ENCODE measurements at places on chromosomes 4 and X.

DNA sequence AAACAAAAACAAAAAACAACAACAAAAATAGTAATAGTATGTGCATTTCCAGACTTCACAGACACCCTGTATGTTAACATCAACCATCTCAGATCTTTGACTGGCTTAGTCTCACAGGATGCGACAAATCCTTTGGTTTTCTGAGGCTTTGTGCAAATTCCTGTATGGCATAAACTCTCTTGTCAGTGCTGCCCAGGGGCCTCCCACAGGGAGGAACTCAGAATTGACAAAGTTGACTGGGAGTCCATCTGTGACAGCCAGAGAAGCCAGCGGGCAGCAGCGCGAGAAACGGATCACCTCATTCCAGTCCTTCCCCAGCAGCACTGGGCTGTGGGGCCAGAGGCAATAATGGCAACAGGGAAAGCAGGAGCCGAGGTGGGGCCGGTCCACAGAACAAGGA is 19.1 kb upstream of the DDX3X start:
- DNase-seq: no peak

- no peak for DNase-seq
These were observed 182.8 kb upstream of the MAP3K15 start for GRCh38 chrX:19698122-19698521.

DNA sequence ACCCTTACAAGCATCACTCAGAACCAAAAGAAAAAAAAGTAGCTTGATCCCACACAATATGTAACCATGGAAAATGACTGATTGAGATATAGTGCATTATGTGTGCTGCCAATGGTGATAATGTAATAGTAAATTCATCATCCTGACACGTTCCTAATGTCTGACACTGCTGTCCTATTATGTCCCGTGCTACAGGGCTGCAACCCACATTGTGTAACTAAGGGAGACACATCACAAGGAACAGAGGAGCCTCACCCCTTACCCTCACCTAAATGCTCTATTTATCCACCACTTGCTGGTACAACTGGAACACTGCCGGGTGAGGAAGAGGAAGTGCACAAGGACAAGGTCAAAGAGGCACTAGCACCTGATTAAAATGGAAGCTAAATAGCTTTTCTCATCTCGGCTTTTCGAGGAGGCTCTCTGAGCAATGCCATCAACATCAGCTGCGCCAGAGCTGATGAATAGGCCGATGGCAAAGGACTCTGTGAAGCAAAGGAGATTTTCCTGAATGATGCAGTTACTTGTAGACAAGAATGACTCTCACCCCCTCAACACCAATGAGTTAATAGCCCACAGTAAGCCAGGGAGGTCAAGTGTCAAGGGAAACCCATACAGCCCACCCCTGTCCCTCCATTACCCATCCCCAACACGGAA is 181.6 kb downstream of the HNRNPD start:
- no peak for DNase-seq

DNA sequence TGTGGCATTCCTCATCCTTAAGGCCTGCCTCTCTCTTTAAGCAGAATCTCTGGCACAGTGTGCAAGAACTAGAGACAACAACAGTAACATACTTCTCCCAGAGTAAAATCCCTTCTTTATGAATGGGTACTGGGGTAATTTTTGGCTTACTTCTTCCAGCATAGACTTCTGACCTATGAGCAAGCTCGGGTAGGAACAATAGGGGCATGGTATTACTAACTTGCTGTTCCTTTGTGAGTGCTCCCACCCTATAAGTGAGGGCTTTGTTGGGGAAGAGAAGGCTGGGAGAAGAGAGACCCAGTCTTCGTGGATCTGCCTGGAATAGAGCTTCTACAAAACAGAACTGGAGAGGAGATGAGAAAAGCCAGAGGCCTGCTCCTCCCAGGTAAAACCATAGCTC is 30.2 kb downstream of the CLDN2 start:
- no peak for DNase-seq

DNA sequence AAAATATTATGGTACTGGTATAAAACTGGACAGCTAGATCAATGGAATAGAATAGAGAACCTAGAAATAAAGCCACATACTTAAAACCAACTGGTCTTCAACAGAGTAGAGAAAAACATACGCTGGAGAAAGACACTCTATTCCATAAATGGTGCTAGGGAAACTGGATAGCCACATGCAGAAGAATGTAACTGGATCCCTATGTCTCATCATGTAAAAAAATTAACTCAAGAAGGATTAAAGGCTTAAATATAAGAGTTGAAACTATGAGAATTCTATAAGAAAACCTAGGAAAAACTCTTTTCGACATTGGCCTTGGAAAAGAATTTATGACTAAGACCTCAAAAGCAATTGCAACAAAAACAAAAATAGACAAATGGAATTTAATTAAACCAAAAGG is 114.6 kb downstream of the PCDH18 start:
- DNase-seq: no peak

DNA sequence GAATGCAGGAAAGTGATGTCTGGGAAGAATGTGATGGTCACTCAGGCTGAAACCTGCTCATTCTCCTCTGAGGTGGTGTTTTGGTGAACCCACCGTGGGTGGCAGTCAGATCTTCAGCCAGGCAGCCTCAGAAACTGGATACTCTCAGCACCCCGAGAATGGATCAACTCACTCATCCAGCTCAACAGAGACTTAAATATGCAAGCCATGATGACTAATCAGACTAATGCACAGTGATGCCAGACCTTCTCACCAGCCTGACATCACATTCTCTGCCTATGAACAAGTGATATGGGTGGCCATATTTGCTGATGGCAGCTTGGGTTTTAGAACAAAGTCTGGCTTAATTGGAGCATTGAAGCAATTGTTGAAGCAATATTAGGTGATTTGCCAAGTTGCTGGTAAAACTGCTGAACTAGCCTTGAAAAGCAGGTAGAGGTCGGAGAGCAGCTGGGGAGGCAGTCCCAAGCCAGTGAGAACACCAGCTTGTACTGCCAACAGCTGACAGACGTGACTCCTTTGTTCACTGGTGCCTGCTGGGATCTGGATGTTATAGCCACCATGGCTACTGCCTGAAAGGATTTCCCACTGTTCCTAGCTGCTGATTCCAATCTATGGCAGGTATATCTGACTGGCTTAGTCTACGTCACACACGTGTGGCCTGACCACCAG is 608.1 kb downstream of the MID1IP1 start:
- no peak for DNase-seq

GRCh38 chrX:134661295-134661694 is 3.0 kb upstream of the PLAC1 start:
- no peak for DNase-seq

DNA sequence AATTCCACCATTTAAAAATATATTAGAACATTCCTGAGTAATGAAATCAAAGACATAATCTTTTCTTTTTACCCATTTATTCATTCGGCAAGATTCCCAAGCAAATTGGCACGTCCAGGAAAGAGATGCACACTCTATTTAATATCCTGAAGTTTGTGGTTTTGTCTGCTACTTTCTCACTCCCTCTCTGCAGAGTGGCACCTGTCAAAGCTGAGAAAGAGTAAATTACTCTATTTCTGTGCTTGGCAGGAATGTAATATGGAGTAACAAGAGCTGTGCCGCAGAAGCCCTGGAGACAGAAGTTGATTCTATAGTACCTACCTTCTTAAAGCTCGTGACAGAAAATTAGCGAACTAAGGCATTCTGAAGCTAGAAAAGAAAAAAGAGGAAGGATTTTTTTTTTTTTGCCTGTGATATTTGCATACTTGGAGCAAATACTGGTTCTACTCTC is 5.5 kb downstream of the GSTCD start:
- DNase-seq: no peak

DNA sequence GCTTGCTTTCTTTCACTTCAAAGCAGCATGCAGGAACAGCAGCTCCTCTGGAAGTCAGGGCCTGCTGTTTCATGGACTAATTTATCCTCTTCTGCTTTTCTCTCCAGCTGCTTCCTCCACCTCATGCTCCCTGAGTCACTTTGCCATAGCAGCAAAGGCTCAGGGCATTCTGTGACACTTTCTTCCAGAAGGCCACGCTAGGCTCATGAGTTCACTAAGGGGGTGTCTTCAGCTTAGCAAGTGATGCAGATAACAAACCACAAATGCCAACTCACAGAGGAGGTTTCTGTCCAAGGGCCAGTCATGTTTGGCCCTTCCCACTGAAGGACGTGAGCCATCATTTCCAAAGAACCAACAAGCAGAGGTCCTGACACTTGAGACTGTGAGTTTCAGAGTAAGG is 200.2 kb downstream of the ADGRA3 start:
- DNase-seq: no peak

GRCh38 chr4:54076673-54077072 is 12.3 kb upstream of the CHIC2 start:
- DNase-seq: no peak

- DNase-seq: no peak
These were observed 43.6 kb upstream of the KIT start for GRCh38 chr4:54614149-54614548.

- peak; percentile 82 for DNase-seq
These were observed at the start of gene GASK1B for GRCh38 chr4:158172261-158173258. Gene GASK1B, minus strand, starts transcription at chr4:158173025. Its CDS starts 1,650 bp downstream, at chr4:158171375.

DNA sequence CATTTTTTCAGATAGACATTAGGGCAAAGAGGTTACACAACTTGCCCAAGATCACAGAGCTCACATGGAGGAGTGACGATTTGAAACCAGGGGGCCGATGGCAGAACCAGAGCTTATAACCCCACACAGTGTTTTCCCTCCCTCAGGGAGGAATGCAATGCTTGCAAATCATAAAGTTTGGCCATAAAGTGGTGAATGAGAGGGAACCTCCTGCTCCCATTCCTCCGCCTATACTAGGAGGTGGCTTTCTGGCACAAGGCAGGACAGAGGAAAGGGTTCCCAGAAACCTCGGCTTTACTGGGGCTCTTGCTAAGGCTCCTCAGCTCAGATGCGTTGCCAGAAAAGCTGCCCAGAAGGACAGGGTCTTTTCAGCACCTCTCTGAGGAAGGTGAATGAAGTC is 19.3 kb downstream of the TMEM154 start:
- DNase-seq: no peak

- DNase-seq: no peak
These were observed 23.8 kb downstream of the PPP2R2C start for GRCh38 chr4:6448476-6449170.

GRCh38 chrX:155896512-155896911 is 15.4 kb downstream of the VAMP7 start:
- DNase-seq: no peak

DNA sequence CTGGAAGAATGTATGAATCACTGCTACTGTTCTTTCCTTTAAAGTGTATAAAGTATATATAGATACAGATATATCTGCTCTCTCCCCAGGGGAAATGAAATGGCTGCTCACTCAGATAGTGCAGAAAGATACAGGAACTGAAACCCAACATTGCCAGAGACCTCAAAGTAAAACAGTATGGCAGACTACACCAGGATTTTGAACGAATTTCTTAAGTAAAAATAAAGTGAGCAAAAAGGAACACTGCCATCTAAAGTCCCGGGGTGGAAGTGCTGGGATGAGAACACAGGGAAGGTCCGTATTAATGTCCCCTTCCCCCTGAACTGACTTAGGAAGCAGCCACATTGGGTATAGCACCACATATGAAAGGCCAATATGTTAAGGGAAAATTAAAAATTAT is 93.4 kb downstream of the TMA16 start:
- no peak for DNase-seq

- DNase-seq: no peak
These were observed 52.8 kb downstream of the LRBA start for GRCh38 chr4:150962245-150962644.

GRCh38 chr4:89609756-89610155 is 227.2 kb downstream of the SNCA start:
- no peak for DNase-seq

GRCh38 chr4:24604558-24605214 is 20.3 kb upstream of the DHX15 start:
- DNase-seq: no peak

DNA sequence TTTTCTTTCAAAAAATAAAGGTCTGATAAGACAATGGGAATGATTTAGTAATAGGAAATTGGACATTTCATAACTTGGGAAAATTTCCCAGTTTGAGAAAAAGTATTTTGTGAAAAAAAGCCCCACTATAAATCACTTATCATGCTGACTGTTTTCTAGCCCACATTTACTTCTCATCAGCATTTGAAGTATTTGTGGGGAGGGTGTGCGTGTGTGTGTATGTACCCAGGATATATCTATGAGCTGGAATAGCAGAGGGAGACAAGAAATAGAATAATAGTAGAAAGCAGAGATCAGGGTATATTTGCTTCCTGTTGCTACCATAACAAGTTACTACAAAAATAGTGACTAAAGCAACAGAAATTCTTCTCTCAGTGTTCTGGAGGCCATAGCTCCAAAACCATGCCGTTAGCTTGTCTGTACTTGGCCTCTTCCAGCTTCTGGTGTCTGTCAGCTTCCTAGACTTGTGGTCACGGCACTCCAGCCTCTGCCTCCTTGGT is 139.8 kb downstream of the PTTG2 start:
- no peak for DNase-seq

DNA sequence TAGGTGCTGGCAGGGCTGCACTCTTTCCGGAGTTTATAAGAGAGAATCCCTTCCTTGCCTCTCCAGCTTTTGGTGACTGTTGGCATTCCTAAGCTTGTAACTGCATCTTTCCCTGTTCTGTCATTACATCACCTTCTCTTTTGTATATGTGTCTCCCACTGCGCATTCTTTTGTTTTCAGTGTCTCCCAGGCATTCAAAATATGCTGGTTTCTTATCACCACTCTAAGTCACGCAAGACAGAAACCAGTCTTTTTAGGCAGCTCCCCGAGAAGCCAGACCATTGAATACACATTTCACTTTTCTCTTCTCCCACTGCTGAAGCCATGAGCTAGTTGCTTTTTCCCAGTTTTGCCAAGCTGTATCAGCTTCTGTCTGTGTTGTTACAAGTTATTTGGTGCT is 71.0 kb downstream of the LAS1L start:
- no peak for DNase-seq

DNA sequence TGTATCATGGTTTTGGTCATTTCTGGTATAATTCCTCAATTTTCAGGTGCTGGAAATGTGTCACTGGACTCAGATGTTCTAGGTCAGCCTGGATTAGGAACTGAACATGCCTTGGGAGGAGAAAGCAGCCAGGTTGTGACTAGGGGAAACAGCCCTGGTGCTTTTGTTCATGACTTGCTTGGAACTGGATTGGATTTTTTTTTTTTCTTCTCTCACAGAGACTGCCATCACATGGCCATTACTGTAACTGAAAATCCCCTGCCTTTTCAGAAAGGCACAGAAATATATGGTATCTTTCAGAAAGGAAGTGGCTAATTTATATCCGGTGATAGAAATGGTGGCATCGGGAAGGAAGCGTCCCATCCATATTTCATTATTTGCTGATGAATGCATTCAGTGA is 34.6 kb downstream of the SEPTIN11 start:
- no peak for DNase-seq

DNA sequence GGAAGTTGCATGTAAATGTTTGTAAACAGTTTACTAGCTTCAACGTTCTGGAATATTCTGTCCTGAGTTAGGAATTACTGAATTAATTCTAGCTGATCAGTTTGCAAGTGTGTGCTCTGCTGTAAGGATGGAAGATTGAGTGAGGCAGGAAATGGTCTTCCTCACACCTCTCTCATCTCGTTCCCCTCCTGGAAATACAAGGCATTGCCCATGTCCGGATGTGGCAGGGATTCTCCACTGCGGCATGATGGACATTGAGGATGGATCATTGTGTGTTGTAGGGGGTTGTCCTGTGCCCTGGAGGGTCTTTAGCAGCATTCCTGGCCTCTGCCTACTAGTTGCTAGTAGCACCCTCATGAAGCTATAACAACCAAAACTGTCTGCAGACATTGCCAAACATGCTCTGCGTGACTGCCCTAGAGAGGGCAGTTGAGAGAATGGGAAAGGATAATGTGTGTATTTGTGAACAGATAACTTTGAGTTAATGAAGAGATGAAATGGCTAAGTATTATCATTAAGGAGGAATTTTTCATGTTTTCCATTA is 12.6 kb downstream of the CA5B start:
- no peak for DNase-seq

- no peak for DNase-seq
These were observed 842.7 kb downstream of the STPG2 start for GRCh38 chr4:97300561-97300960.

All from hippocampal formation (tissue), 2 donors.